ENCODE measurements at places on chromosomes 5 and 9.

GRCh38 chr9:5186416-5187169 is 1.2 kb upstream of the INSL6 start:
- peak; percentile 34 for DNase-seq

GRCh38 chr9:133683586-133684120 is 47.5 kb downstream of the DBH start:
- DNase-seq = no peak

DNA sequence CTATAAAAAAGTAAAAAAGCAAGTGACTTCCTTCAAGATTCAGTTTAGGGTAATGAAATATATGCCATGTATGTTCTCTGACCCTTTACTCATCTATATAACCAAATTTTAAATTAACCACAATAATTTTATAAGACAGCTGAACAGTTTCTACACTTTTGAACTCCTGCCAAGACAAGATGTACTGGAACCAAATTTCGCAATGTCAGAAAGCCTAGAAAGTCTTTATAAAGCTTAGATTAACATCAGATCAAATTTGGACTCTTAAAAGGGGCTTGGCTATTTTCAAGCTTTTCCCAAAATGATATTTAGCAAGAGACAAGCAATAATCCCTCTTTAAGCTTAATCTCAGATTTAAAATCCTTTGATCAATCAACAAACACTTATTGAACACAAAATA is 362.6 kb downstream of the PTPRD start:
- DNase-seq = no peak

DNA sequence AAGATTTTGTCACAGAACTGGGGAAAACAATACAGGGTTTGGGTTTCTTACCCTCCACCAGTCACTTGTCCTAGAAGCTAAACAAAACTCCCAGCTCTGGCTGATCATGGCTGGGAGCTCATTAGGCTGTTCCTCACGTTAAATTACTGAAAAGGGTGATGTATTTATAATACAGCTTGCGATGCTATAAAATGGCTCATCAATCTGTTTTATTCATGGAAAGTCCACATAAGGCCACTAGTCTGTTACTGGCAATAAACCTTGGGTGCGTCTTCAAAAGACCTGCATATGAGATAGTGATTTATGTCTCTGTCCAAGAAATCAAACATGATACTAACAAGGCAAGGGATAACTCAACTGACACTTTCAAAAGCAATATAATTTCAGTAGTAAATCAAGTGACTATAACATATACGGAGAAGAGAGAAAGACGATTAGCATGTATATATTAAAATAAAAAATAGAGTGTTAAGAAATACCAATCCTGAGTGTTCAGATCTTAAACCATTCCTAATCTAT is 219.0 kb downstream of the BNC2 start:
- DNase-seq = no peak

DNA sequence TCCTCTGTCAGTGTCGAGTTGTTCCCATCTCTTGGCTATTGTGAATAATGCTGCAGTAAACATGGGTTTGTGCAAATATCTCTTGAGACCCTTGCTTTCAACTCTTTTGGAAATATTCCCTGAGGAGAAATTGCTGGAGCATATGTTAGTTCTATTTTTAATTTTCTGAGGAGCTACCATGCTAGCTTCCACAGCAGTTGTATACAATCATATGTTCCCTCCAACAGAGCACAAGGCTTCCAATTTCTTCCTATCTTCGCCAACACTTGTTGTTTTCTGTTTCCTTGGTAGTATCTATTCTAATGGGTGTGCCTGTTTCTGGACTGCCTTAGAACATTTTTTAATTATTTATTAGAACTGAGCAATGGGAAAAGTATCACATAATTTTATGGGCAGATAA is 23.6 kb upstream of the SHB start:
- DNase-seq = no peak

GRCh38 chr9:89153232-89154017 is 25.2 kb downstream of the SHC3 start:
- no peak for DNase-seq

- no peak for DNase-seq
Observed at GRCh38 chr5:73981704-73982103, 355.7 kb downstream of the ARHGEF28 start.

GRCh38 chr5:167406513-167406912 is 884.9 kb upstream of the WWC1 start:
- DNase-seq = no peak

GRCh38 chr5:57007344-57007743 is 55.4 kb upstream of the MIER3 start:
- no peak for DNase-seq

GRCh38 chr9:126613651-126614050 is at the start of gene LMX1B:
Gene LMX1B, plus strand, starts transcription at chr9:126613928. Its CDS starts 522 bp downstream, at chr9:126614450.
- DNase-seq = peak; percentile 90

GRCh38 chr9:124218438-124218982 is 39.2 kb upstream of the NEK6 start:
- no peak for DNase-seq

GRCh38 chr9:7375013-7375511 is 424.5 kb downstream of the DMAC1 start:
- DNase-seq = no peak

DNA sequence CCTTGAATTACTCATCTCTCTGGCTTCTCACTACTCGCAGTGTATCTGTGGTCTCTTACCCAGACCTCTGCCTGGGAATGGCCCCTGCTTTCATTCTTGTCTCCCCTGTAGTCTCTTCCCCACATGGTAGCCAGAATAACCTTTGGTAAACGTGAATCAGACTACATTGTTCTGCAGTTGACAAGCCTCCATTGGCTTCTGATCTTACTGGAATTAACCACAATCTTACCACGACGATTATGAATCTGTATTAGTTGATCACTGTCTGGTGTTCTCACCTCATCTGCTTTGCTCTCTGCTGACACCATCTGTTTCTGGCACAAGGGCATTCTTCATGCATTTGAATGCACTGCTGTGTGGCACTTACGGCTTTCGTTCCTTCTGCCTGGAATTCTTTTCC is 781.2 kb downstream of the MTRR start:
- no peak for DNase-seq

GRCh38 chr9:135973277-135974219 is 12.4 kb upstream of the UBAC1 start:
- DNase-seq = no peak

DNA sequence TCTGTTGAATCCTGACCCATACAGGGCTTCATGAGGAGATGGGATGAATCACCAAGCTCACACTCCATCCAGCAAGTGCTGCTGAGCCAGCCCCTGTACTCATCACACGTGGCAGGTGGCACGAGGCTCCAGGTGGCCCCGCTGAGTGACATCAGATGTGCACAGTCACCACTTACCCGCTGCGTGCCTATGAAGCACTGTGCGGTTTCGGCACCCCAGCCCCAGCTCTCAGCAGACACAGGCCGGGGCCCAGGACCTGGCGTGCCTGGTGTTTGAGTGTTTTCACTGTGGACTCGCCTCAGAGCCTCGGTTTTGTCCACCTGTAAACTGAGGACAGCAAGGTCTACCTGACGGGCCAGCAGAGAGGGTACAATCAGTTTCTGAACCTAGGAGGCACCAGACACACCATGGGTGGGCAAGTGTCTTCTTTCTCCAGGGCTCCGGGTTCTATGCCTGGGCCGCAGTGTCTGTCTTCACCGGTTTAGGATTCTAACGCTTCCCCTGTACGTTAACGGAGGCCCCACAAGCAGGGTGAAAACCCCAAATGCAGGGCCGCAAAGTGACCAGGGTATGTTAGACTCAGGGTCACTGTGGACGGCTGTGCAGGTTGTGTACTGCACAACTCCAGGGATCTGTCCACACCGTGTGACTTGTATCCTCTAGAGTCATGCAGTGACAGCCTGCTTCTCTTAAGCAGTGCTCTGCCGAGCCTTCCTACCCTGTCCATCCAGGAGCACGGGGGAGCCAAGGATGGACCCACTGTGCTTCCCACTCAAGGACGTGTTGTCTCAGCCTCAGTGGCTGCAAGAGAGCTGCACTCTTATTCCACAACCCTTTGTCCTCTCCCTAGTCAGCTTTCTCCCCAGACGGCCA is 44.3 kb upstream of the COL5A1 start:
- no peak for DNase-seq

- DNase-seq = peak; percentile 43
Observed at GRCh38 chr5:43227655-43228054, 35.6 kb downstream of the NIM1K start.

- no peak for DNase-seq
Observed at GRCh38 chr9:70121818-70122436, 78.3 kb downstream of the MAMDC2 start.

- DNase-seq = no peak
Observed at GRCh38 chr5:3030511-3031165, 279.2 kb upstream of the IRX2 start.

GRCh38 chr5:150377964-150378694 is 20.6 kb downstream of the TCOF1 start:
- DNase-seq = no peak

- DNase-seq = no peak
Observed at GRCh38 chr9:38026021-38026809, 42.8 kb downstream of the SHB start.

- DNase-seq = no peak
Observed at GRCh38 chr5:34804913-34805312, 34.1 kb upstream of the TTC23L start.

DNA sequence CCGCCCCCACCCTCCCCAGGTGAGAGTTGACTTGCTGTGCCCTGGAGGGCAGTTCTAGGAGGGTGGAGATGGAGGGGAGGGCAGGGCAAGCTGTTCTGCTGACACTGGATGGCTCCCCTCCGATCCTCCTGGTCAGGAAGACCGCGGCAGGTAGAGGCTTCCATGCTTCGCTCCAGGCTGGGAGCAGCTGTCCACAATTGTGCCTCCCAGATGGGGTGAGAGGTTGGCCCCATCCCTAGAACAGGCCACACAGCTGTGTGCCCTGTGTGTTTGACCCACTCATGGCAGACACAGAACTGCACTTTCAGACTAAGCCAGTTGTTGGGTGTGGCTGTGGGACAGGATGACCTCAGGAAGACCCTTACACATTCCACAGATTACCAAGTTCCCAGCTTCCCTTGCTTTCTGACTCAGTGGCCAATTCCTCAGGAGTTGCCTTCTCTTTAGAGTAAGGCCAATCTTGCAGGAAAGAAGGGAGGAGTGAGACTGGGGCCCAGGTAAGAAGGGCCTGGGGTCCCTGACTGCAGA is 72.1 kb upstream of the HSPA9 start:
- no peak for DNase-seq

DNA sequence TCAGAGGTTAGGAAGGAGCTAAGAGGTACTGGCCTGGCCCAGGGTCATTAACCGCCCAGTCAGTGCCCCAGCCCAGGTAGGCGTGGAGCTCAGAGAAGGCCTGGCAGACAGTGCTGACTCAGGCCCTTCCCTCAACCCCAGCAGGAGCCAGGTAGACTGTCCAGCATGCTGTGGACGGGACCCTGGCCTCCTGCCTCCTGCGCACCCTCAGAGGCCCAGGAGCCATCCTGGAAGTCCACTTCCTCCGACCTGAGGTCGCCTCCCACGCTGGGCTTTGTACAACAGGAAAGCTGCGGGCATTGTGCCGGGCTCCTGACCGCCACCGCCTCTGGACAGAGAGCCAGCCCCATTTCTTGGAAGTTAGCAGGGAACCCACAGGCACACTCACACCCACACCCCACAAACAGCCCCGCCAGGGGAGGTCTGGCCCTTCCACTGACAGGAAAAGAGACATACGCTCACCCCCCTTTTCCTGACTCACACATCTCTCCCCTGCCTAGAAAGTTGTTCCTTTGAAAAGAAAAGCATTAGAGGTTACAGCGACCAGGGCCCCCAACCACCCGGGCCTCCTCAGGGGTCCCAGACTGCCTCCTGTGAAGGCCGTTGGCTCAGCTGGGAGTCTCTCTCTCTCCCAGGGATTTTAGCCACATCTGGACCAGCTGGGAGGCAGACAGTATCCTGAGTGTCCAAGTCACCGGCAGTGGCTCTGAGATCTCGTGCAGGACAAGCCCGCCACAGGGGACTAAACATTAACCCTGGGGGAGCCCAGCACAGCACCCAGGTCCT is 7.7 kb downstream of the RALGDS start:
- no peak for DNase-seq

DNA sequence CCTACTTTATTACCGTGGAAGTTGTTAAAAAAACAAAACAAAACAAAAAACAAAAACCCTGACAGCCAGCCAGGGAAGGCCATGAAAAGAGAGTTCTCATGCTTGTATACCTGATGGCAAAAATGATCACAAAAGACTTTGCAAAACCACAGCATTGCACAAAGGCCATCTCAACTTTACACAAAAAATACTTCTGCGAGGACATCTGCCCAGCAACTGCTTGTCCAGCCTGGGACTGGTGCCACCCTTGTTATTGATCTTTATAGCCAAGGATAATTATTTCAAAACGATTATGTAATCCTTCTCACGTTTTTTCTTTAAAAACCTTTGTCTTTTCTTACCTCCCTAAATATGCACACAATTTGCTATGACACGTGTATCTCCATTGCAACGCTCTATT is 42.2 kb upstream of the SLC28A3 start:
- no peak for DNase-seq

GRCh38 chr9:34501372-34501771 is 21.4 kb downstream of the ENHO start:
- no peak for DNase-seq

GRCh38 chr9:117644932-117645636 is 59.1 kb upstream of the TLR4 start:
- DNase-seq = no peak

- no peak for DNase-seq
Observed at GRCh38 chr9:90821697-90822096, 20.1 kb downstream of the SYK start.

GRCh38 chr5:113804264-113804663 is 290.8 kb downstream of the YTHDC2 start:
- DNase-seq = no peak

- no peak for DNase-seq
Observed at GRCh38 chr9:107211284-107211923, 71.7 kb upstream of the RAD23B start.

DNA sequence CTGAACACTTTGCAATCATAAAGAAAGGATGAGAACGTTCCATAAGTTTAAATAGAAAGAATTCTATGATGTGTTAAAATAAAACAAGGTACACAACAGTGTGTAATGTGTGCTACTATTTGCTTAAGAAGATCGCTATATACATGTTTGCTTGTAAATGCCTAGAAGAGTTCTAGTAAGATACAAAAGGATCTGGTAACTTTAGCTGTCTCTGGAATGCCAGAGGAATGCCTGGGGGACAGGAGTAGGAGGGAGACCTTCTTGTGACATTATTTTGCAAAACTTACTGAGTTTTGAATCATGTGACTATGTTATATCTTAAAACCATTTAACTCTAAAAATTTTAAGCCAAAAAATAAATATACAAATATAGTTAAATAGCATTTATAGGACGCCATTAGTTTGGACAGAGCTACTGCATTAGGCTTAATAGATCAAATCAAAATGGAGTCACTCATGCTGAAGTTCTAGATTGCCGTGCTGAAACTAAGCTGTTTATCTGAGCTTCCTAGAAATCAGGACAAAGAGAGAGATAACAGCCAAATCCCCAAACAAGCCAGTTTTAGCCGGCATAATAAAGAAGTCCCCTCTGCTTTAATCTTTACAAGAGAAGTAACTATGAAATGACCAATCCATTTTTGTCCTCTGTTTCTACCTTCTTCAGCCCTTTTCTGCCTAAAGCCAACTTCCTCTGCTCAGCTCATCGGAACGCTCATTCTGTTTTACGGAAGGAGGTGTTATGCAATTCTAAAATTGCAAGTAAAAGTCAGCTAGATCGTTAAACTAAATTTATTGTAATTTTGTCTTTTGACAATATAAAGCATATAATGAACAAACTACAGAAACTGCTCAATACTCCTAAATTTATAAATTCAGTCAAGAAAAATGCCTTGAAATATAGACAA is 44.8 kb downstream of the LIX1 start:
- DNase-seq = no peak

GRCh38 chr9:70962761-70963440 is 158.5 kb downstream of the TRPM3 start:
- DNase-seq = no peak

- DNase-seq = no peak
Observed at GRCh38 chr9:113545068-113545467, 81.5 kb downstream of the RGS3 start.

Measured in HuH-7 (cell line).